ENCODE measurements at places on chromosomes 16 and 17. TPM values are rescaled to one million over a fixed set of nuclear protein-coding genes. Genes with fewer than 3 reads are reported as not detected.

DECR2 gene
- total RNA-seq, result 38.9 TPM

CACNG4 gene
- total RNA-seq, result 0.26 TPM

TBC1D3I gene
- total RNA-seq, result not detected

NTN1 gene
- 3.6 TPM for total RNA-seq

DNA sequence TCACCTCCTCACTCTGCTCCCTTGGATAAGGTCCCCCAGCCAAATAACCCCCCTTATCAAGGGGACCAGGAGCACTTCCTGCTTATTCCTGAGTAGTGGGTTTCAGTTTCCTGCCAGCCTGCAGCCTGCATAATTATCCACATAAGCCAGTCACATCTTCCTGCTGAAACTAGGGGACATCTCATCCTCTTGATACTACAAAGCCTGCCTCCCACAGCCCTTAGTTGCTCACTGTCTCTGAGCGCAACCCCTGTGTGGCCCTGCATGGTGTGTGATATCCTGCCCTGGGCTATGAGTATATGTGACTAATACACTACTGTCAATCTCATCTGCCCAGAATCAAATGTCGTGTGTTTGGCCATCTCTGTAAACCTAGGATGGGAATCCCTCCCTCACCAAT is 8.0 kb upstream of the XYLT2 start:
- no peaks in the 10 kb centered on the region for H3K27me3 ChIP-seq
- H3K4me3 ChIP-seq, result no peak overlapping the region
- no peak overlapping the region for H3K27ac ChIP-seq
- H3K4me1 ChIP-seq, result no peaks in the 10 kb centered on the region
- H3K36me3 ChIP-seq, result no peaks in the 10 kb centered on the region

- no peak overlapping the region for H3K4me3 ChIP-seq
- no peaks in the 10 kb centered on the region for H3K36me3 ChIP-seq
- DNase-seq, result no peak
- H3K27ac ChIP-seq, result no peak overlapping the region
Observed at GRCh38 chr16:26177438-26177837, 485.7 kb downstream of the HS3ST4 start.

DNA sequence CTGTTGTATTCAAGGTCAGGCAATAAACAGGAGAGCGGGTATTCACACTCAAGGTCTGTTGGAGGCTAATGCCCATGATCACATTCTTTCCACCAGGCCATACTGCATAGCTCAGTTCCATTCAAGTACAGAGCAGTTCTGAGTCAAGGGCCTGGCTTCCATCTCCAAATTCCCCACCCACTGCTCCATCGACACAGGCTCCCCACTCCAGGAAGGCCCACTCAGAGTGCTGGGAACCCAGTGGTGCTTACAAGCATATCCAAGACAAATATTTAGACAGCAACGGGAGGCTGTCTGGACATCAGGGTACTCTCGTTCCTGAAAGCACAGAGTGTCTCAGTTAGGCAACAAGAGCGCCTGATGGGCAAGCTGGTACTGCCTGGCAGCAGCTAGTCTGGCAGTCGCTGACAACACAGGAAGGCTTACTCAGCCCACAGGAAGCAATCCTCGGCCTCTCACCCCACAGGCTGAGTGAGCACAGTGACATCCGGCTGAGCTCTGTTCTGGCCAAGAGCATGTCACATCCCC is 40.9 kb downstream of the RFFL start:
- H3K36me3 ChIP-seq, result no peaks in the 10 kb centered on the region
- H3K4me3 ChIP-seq, result no peak overlapping the region
- no peaks in the 10 kb centered on the region for H3K27me3 ChIP-seq
- peak; percentile 62 for DNase-seq

Data from body of pancreas (tissue), 4 donors.